ENCODE measurements at places on chromosomes 6 and 20.

DNA sequence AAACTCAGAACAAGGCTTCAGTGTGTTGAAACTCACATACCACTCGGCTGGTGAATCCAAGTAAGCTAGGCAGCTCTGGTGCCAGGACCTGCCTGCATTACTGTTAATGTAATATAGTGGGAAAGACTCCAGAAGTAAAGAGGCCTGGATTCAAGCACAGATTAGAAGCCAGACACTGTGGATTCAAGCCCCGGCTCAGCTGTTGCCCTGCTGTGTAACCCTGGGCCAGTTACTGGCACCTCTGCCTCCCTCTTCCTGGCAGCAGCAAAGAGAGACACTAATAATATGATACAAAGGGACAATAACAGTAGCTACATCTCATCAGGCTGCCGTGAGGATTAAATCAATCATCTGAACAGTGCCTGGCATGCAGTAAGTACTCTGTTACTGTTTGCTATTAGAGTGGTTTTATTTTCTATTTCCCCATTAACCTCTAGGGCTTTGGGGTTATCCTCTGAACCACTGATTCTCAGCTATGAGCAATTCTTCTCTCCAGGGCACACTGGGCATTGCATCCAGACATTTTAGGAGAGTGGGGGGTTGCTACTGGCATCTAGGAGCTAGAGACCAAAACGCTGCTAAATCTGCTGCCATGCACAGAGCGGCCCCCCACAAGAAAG lies 92.9 kb downstream of the ZMYND8 start:
- DNase-seq, result no peak

DNA sequence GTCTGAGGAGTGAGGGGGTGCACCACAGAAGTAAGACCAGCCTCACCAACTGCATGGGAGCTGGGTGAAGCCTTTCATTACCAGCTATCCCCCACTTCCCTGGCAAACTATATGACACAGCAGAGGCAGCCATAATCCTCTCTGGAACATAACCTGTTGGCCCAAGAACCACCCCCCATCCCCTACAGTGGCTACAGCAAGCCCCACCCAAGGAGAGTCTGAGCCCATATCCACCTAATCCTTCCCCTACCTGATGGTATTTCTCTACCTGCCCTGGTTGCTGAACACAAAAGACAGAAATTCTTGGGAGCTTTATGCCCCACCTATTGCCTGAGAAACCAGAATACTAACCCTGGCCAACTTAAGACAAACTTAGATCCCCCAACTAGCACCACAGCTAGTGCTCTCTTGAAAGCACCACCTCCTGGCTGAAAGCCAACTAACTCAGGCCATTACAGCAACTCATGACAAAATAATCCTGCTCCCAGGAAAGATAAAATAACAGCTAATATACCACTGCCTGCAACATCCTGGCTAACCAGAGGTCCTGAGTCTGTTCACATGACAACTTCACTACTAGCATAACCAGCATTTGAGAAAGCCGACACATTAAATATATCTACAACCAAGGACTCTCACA lies 11.2 kb downstream of the RNGTT start:
- no peak for DNase-seq

GRCh38 chr20:60102665-60103210 lies 144.5 kb downstream of the CDH26 start:
- no peak for DNase-seq

DNA sequence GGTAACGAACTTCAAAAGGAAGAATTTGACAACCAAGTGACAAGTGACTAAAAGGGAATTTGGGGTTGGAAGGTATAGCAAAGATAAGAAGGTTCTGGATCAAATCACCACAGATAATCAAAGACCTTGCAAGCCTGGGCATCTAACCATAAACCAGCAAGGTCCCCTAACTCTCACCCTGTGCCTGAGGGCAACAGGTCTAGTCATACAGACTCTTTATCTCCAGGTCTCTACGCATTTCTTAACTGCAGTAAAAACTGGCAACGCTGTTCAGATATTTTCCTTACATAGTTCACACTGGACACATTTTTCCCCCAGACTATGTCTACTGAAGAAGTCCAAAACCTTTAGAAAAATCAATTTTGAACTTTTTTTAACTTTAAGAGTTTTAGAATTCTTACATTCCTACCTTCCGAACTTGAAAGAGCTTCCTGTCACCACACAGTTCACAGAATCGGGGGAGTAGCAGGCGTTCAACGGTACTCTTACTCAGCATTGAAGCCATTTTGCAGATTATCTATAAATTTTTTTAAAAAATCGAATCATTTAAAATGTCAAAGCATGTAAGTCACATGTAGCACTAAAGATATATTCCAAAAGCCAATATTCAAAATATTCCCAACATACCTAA lies 23.0 kb upstream of the ANKRD60 start:
- no peak for DNase-seq

GRCh38 chr6:15668918-15669317 lies 6.1 kb upstream of the DTNBP1 start:
- no peak for DNase-seq

Data from dorsolateral prefrontal cortex (tissue), 122 donors.